ENCODE measurements at places on chromosomes 2 and 18.

GRCh38 chr18:22509423-22509822 lies 91.7 kb upstream of the CTAGE1 start:
- DNase-seq: no peak

DNA sequence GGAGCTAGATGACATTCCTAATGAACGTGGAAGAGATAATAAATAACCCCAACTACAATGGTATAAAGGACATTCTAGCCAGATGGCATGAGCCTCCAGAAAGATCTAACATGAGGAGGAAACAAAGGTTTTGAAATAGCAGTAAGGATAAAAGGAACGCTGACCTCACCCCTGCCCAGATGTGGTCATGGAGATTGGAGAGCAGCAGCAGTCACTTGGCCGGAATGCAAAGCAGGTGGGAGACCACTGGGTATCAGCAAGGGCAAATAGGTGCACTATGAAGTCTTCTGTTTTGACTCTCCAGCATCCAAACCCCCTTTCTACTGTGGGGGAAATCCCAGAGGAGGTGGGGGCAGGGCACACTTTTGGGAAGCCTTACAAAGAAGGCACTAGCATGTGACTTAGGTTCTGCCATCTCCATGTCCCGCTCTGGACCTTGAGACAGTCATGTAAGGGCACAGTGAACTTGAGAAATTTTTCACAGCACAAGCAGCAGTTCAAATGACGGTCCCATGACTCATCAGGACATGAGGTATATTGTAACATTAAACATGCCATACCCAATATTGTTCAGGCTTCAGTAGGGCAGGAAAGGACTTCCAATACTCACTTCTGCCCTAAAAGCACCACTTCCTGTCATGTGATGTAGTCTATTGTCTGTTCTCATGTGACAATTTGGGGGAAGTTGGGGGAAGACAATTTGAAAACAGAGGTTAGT lies 55.2 kb downstream of the METTL4 start:
- DNase-seq: no peak

- no peak for DNase-seq
Measured at GRCh38 chr2:40458271-40458794, 6.4 kb upstream of the SLC8A1 start.

DNA sequence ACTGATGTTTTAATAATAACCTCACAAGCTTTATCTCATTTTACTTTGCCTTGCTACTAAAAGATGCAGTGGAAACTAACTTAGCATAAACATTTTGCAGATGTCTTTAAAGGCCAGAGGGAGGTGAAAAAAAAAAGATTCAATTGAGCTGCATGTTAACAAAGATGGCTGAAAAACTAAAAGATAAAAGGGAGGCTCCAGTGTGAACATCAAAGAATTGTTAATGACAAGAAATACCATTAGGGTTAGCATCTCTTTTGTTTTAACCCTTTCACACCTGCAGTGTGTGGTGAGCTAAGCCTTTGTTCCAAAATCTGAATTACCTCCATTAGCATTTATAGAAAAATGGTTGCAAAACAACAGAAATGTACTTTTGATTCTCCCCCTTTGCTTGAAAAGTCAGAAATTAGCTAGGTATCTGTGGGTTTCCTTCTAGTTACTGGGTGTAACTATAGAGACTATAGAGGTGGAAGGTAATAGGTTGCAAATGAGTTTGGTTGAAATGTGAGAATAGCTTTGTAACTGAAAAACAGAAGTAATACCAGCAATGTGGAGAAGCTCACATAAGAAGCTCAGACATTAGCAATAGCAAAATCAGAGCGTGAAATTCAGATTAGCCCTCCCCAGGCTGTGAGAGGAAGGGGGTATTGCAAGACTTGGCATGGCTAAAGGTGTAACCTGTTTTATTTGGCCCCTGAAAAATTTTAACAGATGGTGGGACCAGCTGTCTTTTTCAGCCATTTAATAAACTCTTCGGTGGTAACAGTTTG lies 34.8 kb upstream of the SP5 start:
- DNase-seq: no peak

DNA sequence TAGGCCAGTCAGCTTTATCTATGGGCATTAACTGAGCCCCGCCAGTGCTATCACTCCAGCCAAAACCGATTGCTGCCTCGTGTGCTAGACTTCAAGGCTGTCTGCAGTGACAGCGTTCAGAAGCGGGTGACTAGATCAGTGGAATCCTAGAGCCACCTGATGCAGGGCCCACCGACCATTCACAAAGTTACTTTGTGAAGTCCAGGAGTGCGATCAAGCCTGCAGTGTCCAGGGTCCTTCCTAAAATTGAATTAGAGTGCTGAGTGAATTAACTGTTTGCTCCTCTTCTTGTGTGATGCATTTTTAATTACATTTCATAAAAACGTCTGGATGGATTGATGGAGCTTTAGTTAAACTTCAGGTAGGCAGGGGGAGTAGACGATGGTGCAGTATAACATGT lies 13.9 kb downstream of the PCARE start:
- no peak for DNase-seq

Data from HEK293T (cell line).